ENCODE measurements at places on chromosomes 2 and 18.

- DNase-seq: no peak
Measured at GRCh38 chr18:59706499-59706898, 9.3 kb upstream of the CCBE1 start.

- DNase-seq: no peak
Measured at GRCh38 chr18:65852273-65852672, 101.5 kb downstream of the CDH7 start.

DNA sequence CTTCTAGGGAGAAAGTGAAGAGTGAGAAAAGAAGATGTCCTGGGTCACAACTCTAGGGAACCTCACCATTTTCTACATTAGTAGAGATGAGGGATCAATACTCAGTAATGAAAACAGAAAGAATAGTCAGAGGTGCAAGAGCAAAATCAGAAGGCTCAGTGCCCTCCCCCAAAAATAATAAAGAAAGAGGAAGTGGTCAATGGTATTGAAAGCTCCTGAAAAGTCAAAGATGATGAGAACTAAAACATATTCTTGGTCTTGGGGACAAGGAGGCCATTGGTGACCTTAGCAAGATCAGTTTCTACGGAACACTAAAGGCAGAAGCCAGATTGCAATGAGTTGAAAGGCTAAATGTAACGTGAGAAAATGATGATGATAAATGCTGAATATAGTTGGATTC is 24.5 kb upstream of the MYO1B start:
- DNase-seq: no peak

GRCh38 chr2:39805936-39806608 is 27.0 kb upstream of the THUMPD2 start:
- no peak for DNase-seq

GRCh38 chr2:217812170-217812569 is 190.6 kb downstream of the TNS1 start:
- no peak for DNase-seq

DNA sequence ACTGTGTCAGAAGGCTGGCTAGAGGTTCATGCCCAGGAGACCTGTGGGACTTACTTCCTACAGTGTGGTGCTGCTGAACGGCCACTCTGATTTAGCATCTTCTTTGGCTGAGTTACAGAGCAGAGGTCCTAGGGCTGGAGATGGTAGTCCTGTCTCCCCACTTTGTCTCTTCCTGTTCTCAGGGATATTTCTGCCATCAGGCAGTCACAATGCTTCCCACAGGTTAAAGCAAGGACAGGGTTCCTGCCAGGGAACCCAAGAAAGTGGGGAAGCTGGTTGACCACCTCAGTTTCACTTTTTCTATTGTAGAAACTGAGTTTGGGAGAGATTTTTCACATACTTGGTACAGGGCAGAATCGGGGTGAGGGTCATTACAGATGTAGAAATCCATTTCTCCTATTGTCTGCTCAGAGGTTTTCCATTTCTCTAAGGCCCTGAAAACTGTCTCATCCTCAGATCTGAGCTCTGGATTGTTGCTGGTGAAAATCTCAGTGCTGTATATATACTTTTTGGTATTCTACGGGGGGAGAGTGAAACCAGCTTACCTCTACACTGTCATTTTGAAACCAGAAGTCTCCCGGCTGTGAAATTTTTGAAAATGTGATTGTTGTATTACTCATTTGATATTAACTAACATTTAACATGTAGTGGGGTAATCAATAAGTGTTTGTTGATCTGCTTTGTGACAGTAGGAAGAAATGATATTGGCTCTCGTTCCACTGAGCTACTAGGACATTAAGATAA is 37.0 kb upstream of the MEP1B start:
- no peak for DNase-seq
